Smooth muscle cell of bladder (primary cell): ENCODE measurements at places on chromosomes 13 and 19. TPM values are rescaled to one million over a fixed set of nuclear protein-coding genes. Genes with fewer than 3 reads are reported as not detected.

KIRREL2 gene
- not detected in 2 replicates for total RNA-seq

TNNT1 gene
- 1.6 and 2.7 TPM in 2 replicates for total RNA-seq

C1QTNF9 gene
- not detected in 2 replicates for total RNA-seq

IGLON5 gene
- not detected in 2 replicates for total RNA-seq

NLRP5 gene
- total RNA-seq = not detected in 2 replicates
